DMS79 treated with DMSO at 0.1 percent for 48 hours (cell line): ENCODE measurements at places on chromosomes 2 and 18.

DNA sequence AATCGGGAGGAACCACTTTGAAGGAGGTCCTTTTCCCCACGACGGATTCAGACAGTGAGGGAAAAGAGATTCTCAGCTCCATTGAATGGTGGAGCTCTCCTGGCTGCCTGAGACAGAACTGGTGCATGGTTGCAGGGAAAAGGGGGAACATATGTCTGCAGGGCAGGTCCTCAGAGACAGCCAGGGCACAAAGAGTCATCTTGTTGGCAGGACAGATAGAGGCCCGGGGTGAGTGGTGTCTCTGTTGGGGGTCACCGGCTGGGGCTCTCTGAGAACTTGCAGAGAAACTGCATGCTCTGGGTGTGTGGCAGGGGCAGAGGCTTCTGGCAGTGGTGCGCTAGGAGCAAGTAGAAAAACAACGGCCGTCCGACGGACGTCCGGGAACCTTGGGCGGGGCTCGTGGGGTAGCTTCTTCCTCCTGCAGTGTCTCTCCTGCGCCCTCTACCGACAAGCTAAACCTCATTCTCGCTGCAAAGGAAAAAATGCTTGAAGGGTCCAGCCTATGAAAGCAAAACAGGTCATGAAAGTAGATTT lies 94.3 kb downstream of the CDCA7 start:
- DNase-seq, result no peak

DNA sequence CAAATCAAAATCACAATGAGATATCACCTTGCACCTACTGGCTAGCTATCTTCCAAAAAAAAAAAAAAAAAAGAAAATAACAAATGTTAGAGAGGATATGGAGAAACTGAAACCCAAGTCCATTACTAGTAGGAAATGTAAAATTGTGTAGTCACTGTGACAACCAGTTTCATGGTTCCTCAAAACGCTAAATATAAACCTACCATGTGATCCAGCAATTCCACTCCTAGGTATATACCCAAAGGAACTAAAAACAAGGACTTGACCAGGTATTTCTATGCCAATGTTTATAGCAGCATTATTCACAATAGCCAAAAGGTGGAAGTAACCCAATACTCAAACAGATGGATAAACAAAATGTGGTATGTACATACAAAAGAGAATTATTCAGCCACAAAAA lies 11.7 kb upstream of the SCRN3 start:
- no peak for DNase-seq

DNA sequence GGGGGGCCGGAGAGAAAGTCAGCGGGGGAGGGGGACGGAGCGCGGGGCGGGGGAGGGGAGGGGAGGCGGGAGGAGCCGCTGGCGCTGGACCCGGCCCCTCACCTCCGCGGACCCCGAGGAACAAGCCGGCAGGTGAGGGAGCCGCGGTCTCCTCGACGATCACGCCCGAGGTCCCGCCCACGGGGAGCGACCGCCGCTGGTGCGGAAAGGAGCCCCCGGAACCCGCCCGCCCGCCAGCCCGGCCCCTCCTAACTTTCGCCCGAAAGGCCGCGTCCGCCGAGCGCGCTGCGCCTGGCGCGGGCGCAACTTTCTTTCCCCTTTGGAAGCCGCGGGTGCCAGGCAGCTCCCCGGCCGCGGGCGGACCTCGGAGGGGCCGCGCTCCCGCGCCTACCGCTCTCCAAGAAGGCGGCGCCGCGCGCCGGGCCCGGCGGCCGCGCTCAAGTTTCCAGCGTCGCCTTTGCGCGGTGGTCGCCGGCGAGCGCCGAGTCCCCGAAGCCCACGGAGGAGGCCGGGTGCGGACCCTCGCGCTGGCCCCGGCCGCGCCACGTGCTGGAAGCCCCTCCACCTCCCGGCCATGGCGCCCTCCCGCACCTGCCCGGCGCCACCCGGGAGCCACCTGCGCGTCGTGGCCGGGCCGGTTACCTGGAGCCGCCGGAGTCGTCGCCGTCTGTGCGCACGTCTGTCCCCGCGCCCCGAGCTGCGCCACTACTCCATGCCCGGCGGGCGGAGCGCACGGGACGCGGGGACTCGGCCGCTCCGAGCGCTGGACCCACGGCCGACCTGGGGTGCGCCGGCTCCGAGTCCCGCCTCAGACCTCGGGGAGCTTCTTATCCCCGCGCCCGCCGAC lies at the start of gene ALKAL2:
Gene ALKAL2 (minus strand): TSS at position 181 of the 847 bp plus-strand sequence. CDS start 256 bp downstream, outside the sequence.
- DNase-seq, result no peak

- no peak for DNase-seq
Observed at GRCh38 chr18:49591775-49592174, 29.9 kb downstream of the LIPG start.

- DNase-seq, result no peak
Observed at GRCh38 chr2:192153561-192153960, 41.2 kb downstream of the TMEFF2 start.

GRCh38 chr2:161352719-161353118 lies 44.5 kb downstream of the PSMD14 start:
- DNase-seq, result no peak

DNA sequence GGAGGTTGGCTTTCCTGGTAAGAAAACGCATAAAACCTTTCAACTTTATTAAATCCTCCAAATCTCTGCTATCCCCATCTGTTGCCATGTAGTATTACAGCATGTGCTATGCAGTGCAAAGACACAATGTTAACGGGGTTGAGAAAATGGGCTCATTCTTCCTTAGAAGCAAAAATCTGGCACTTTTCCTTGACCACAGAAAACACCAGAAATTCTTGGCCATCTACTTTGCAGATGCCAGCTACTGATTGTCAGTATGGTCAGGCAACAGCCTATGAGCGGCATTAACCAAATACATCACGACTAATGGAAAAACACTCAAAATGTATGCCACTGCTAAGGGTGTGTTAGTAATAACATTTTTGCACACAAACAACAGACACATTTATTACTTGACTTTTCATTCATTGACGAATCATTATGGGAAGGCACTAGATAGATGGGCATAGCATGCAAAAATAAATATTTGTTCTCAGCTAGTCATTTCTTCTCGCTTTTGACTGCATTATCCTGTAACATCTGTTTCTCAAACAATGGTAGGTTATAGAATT lies 65.2 kb upstream of the CRIM1 start:
- no peak for DNase-seq

DNA sequence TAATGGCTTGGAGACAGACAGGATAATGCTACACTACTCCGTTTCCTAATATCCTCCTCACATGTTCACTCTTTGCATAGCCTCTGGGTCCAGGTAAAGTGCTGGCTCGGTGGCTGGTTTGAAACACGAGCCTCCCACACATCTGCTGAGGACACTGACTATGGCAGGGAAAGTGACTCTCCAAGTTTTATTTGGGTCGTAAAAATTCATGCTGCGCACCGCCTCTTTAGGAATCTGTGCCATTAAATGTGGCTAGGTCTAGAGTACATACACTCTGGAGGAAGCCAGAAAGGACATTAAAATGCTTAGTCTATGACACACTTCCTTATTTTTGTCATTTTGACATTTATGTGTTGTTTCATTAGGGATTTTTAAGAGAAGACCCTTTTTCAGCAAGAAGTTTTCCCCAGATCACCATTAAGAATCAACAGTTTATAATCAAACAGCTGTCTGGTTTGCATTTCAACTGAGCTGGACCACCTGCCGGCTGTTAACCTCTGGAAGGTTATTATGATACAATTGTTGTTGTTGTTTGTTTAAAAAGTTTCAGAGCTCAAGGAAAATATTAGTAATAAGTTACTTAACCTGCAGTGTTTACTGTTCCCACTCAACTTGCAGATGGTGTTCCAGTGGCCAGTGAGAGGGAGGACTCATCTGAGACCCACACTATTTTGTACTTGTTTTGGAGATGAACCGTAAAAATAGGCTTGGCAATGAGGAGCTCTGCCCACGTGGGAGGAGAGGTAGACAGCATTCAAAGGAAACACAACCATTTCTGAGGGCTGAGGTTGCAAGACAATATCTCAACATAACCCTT lies 443.3 kb upstream of the MEIS1 start:
- DNase-seq, result peak; percentile 98

DNA sequence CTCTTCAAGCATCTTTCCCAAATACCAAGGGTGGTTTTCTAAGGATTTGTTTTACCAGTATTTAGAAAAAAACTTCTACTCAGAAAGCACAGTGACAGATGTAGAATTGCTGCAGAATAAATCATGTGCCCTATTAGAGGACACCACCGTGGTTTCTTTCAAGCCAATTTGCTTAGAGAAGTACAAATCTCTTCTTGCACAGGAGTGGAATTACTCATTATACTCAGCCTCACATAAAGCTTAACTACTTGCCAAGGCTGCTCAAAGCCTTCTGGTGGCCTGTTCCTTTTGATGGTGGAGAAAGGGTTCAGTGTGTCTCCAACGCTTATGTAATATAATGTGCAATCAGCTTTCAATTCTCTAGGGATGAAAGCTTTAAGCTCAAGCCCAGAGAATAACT lies 66.5 kb upstream of the CTNNA2 start:
- DNase-seq, result no peak

DNA sequence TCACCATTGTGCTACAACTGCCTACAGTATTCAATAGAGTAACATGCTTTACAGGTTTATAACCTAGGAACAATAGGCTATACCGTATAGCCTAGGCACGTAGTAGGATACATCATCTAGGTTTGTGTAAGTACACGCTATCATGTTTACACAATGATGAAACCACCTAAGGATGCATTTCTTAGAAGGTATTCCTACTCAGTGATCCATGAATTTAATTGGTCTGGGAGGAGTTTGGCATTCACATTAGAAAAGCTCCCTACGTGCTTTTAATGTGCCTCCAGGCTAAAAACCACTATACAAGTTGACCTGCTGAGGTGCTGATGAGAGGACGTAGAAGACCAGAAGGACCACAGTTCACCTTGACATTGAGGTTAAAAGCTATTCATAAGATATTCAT lies 154.5 kb upstream of the LRRTM1 start:
- DNase-seq, result peak; percentile 36

DNA sequence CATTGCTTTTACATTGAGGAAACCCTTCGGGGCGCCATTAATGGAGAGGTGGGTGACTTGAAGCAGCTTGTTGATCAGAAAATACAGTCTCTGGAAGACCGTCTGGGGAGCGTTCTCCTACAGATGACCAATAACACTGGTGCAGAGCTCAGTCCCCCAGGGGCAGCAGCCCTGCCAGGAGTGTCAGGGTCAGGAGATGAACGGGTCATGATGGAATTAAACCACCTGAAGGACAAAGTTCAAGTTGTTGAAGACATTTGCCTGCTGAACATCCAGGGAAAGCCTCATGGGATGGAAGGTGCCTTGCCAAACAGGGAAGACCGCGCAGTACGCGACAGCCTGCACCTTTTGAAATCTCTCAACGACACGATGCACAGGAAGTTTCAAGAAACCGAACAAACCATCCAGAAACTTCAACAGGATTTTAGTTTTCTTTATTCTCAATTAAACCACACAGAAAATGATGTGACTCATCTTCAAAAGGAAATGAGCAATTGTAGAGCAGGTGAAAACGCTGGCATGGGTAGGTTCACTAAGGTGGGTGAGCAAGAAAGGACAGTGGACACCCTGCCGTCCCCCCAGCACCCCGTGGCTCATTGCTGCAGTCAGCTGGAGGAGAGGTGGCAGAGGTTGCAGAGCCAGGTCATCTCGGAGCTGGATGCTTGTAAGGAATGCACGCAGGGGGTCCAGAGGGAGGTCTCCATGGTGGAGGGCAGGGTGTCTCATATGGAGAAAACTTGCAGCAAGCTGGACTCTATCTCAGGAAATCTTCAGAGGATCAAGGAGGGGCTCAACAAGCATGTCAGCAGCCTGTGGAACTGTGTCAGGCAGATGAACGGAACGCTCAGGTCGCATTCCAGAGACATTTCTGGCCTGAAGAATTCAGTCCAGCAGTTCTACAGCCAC lies 45.0 kb downstream of the EMILIN2 start:
- DNase-seq, result no peak

GRCh38 chr2:124025171-124025580 lies at the start of gene CNTNAP5:
TSS of gene CNTNAP5 (plus strand) at chr2:124025287. CDS start at chr2:124025651, 364 bp downstream.
- peak; percentile 83 for DNase-seq

GRCh38 chr2:128396500-128396891 lies 77.8 kb upstream of the HS6ST1 start:
- no peak for DNase-seq

DNA sequence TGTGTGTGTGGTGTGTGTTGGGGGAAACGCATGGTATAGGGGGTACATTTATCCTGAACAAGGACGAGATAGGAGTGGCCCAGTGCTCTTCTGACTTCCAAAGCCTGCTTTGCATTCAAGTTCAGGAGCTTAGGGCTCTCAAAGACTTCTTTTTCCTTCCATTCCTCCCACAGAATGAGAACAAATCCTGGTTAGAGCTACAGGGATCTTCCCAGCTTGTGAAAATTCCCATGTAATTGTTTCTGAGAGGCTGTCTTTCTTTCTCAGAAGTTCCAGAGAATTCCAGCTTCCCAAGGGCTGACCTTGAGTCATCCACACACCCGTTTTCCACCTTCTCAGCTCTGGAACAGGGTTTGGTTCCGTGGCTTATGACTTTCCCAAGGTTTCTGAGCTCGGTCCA lies 38.9 kb downstream of the FASTKD2 start:
- no peak for DNase-seq

- DNase-seq, result peak; percentile 62
Observed at GRCh38 chr18:62717169-62717924, 2.0 kb downstream of the PHLPP1 start.

GRCh38 chr2:235768606-235769005 lies 274.8 kb downstream of the AGAP1 start:
- no peak for DNase-seq

DNA sequence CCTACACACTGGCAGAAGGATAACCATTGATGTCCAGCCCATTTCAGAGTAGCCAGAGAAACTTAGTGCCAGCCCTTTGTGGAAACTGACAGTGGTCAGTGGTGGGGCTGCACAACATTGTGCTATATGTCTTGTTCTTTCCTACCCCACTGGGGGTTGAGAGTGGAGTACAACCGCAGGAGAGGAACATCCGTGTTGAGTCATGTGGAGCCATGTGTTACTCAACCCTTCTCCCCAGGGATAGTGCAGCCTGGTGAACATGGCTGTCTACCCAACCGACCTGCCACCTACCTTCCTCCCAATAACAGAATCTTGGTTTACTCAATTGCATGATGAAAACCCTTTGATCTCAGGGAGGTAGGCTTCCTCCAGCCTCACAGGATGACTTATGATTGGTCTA lies 65.3 kb upstream of the MAPK4 start:
- DNase-seq, result no peak

GRCh38 chr2:208015475-208015874 lies 9.9 kb downstream of the PLEKHM3 start:
- peak; percentile 47 for DNase-seq

DNA sequence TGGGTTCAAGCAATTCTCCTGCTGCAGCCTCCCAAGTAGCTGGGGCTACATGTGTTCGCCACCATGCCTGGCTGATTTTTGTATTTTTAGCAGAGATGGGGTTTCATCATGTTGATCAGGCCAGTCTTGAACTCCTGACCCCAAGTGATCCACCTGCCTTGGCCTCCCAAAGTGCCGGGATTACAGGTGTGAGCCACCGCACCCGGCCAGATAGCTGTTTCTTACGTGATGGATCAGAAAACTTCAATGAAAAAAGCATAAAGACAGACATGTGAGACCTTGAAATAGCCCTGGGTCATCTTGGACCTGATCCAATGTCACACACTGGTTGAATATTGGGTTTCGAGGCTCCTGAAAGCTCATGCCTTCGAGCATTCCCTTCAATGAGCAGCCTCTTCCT lies 66.7 kb upstream of the RTN4 start:
- DNase-seq, result no peak

GRCh38 chr18:80035997-80036396 lies 1.8 kb downstream of the RBFA start:
- no peak for DNase-seq
